ENCODE measurements at places on chromosomes 4 and X.

DNA sequence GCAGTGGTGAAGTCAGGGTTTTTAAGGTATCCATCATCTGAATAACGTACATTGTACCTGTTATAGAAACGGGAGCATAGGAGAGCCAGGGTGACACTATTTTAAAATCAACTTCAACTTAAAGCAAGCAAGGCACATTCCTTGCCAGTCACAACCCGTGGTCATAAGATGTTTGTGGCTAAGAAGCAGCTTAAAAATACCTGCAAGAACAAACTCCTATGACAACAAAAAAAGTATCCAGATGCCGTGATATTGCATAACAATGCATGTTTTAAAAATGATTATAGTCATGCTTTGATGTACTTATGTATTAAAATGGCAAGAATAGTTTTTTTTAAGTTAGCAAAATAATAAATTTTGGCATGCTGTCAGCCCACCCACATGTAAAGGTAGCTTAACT is 16.5 kb upstream of the SYNPO2 start:
- no peak for DNase-seq

DNA sequence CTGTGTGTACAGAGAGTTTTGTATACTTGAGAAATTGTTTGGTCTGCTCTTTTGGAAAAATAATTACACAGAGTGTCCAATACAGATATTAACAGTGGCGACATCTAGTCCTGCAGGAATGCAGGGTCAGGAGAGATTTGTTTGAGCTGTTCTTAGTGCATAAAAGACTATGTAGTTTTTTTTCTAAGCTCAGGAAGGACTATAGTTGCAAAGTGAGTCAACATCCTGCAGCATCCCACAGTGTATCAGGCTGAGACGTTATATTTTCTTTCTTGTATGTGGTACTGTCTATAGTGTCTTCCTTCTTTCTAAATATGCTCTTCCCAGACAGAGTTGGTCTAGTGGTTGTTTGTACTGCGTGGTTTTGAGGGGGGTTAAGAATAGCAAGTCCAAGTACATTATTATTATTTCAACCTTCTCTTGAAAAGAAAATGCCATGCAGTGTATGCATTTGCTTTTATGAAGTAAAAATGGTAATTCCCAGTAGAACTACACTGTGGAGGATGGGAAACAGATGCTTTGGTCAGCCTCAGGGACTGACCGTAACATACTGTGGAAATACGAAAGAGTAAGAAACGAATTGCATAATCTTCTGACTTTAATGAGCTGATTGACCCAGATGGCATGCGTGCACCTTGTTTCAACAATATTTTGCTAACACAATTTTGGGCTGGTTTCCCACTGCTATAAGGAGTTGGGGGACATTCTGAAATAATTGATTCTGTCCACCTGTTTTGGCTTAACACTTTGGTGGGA is 67.4 kb downstream of the DMP1 start:
- no peak for DNase-seq

DNA sequence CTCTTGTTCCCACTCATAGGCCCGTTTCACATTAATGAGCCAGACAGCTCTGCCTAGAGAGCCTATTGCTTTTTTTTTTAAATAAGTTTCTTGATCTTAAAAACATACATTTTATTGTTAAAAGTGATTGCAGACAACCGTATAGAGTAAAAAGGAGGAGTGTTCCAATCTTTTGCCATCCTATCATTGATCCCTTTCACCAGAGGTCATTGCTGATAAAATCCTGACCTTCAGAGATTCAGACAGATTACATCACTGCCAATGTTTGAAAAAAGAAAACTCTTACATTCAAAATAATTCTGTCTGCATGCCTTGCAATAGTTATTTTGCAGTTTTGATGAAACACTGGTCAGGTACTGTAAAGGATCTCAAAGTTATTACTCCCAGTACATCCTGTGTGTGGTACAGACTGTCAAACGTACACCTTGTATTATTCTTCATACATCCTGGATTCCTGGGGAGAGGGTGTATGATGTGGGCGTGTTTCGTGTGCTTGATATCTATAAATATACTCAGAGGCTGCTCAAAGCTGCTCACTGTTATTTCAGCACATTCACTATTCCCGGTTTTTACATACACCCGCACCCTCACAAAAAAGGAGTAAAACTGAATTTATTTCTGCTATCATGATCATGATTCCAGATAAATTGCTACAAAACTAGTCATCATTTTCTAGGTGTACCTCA is 15.4 kb upstream of the KLHL2 start:
- no peak for DNase-seq

GRCh38 chr4:32499171-32499570 is 1779.0 kb downstream of the PCDH7 start:
- DNase-seq = no peak

- no peak for DNase-seq
Observed at GRCh38 chrX:136546371-136546781, 14.4 kb downstream of the VGLL1 start.

GRCh38 chr4:56791316-56791715 is 30.2 kb downstream of the SPINK2 start:
- DNase-seq = no peak

DNA sequence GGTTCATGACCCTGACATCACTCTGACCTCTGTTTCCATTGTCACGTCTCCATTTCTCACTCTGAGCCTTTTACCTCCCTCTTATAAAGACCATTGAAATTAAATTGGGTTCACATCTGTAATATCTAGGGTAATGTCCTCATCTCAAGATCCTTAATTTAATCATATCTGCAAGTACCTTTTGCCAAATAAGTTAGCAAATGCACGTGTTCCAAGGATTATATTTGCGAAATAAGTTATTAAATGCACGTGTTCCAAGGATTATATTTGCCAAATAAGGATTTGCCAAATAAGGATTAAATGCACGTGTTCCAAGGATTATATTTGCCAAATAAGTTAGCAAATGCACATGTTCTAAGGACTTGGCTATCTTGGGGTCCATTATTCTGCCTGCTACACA is 938.0 kb downstream of the NLGN4X start:
- no peak for DNase-seq

- DNase-seq = no peak
Observed at GRCh38 chr4:66591968-66592367, 921.7 kb upstream of the EPHA5 start.
